ENCODE measurements at places on chromosomes 2 and 18. TPM values are rescaled to one million over a fixed set of nuclear protein-coding genes. Genes with fewer than 3 reads are reported as not detected.

Gene DNAH7
- total RNA-seq = under 0.01 TPM

Gene MOCOS
- 37.0 TPM for total RNA-seq

Gene ATP6V1C2
- 0.90 TPM for total RNA-seq

Gene ADAM23
- total RNA-seq = 0.13 TPM

Gene AKAIN1
- total RNA-seq = not detected

Gene ADI1
- total RNA-seq = 21.9 TPM

Gene GPR39
- 7.1 TPM for total RNA-seq

Gene UGT1A6
- 43.0 TPM for total RNA-seq

Gene LYG2
- not detected for total RNA-seq

Gene TMEM37
- not detected for total RNA-seq

Gene SIX2
- 4.2 TPM for total RNA-seq

Gene BCL2
- total RNA-seq = 2.4 TPM

Gene ABCB6
- total RNA-seq = 46.1 TPM

Gene TET3
- 5.3 TPM for total RNA-seq

Gene MAL
- total RNA-seq = 11.0 TPM

Gene CCDC141
- total RNA-seq = not detected

Gene SPOPL
- 34.8 TPM for total RNA-seq

Gene ARHGEF33
- 0.38 TPM for total RNA-seq

Gene PARD3B
- 1.6 TPM for total RNA-seq

Gene ZNF24
- total RNA-seq = 28.5 TPM

Gene TOGARAM2
- not detected for total RNA-seq

Gene UGT1A4
- 2.9 TPM for total RNA-seq

Gene GTF2A1L
- not detected for total RNA-seq

Gene REG3G
- not detected for total RNA-seq

Gene ANO7
- total RNA-seq = 0.13 TPM

Gene OSBPL6
- 11.8 TPM for total RNA-seq

Gene EPHA4
- 6.1 TPM for total RNA-seq

Gene VSNL1
- total RNA-seq = 0.64 TPM

Gene PDIA6
- 582 TPM for total RNA-seq

Gene CXCR2
- total RNA-seq = not detected

Gene C1QL2
- total RNA-seq = not detected

Gene LAMA3
- total RNA-seq = 381 TPM

Gene CFC1
- not detected for total RNA-seq

Gene KATNAL2
- under 0.01 TPM for total RNA-seq

Gene NOL4
- not detected for total RNA-seq

Gene RPL37A
- total RNA-seq = 2,461 TPM

Gene OTX1
- 1.5 TPM for total RNA-seq

Gene MYL12A
- total RNA-seq = 937 TPM

Gene LOXHD1
- not detected for total RNA-seq

Gene CYTIP
- total RNA-seq = not detected

Gene RTP5
- total RNA-seq = not detected

Gene UGT1A9
- total RNA-seq = not detected

Gene ITGB6
- 21.1 TPM for total RNA-seq

Gene NBAS
- 78.2 TPM for total RNA-seq

Gene IL1RL1
- total RNA-seq = 65.8 TPM

Gene SCN7A
- not detected for total RNA-seq

Gene TRIM43
- under 0.01 TPM for total RNA-seq

All from bronchial epithelial cell (primary cell).